ENCODE measurements at places on chromosomes 7 and 10.

GRCh38 chr10:17768957-17769356, 17.0 kb downstream of the TMEM236 start:
- DNase-seq: no peak

- no peak for DNase-seq
These were observed 74.4 kb upstream of the TCF7L2 start for GRCh38 chr10:112875476-112876267.

DNA sequence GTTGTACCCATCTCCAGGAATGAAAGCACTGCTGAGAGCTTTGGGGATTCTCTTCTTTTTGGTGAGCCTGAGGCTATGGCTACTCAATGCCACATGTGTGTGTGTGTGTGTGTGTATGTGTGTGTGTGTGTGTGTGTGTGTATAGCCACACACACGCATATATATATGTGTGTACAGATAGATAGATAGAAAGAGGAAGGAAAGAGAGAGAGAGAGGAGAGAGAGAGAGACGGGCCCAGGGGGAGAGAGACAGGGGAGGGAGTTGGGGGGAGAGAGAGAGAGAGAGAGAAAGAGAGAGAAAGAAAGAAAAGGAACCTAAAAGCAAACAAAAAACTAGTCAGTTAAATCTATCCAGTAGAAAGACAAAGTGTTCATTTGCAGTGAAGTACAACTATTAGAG, 8.3 kb downstream of the SLC13A4 start:
- no peak for DNase-seq

- DNase-seq: no peak
These were observed 235.7 kb upstream of the TCERG1L start for GRCh38 chr10:131547129-131547799.

- no peak for DNase-seq
These were observed 3.5 kb downstream of the ANKRD1 start for GRCh38 chr10:90917238-90917967.

- no peak for DNase-seq
These were observed 6.8 kb downstream of the BRI3 start for GRCh38 chr7:98288064-98288823.

- DNase-seq: no peak
These were observed 45.5 kb downstream of the VOPP1 start for GRCh38 chr7:55526770-55527169.

Data from NCI-H1930 (cell line).